ENCODE measurements at places on chromosomes 6 and 20. TPM values are rescaled to one million over a fixed set of nuclear protein-coding genes. Genes with fewer than 3 reads are reported as not detected.
A peak's percentile ranks its signal among the peaks of the same experiment; 100 is the strongest.

GRCh38 chr6:154086510-154086909 lies 47.5 kb downstream of the OPRM1 start:
- no peaks in the 10 kb centered on the region for H3K4me1 ChIP-seq
- H3K27ac ChIP-seq = no peak overlapping the region
- DNase-seq = no peak
- H3K4me3 ChIP-seq = no peak overlapping the region
- H3K27me3 ChIP-seq = no peaks in the 10 kb centered on the region
- H3K36me3 ChIP-seq = no peaks in the 10 kb centered on the region

- peaks cover 7% of the 10 kb centered on the region for H3K4me1 ChIP-seq
- H3K27me3 ChIP-seq = no peaks in the 10 kb centered on the region
- H3K4me3 ChIP-seq = no peak overlapping the region
These were observed 233.6 kb downstream of the TTLL2 start for GRCh38 chr6:167558246-167559177.

DNA sequence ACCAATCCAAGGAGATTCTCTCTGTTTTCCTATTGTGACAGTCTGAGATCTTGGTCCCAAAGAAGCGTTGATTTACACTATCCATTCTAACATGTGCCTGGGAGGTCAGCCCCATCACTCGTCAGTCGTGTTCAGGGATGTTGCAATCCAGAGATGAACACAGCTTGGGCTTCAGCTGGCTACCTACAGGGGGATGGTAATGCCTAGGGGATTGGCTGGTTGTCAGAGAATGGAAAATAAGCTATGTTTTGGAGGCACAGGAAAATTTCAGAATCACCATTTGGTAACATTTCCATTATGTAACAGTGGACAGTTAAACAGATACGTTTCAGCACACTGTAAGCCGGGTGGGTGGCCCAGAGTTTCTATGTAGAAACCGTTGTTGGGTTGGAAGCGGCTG lies 147.1 kb upstream of the RALGAPA2 start:
- no peak overlapping the region for H3K27ac ChIP-seq
- H3K27me3 ChIP-seq = peaks cover 21% of the 10 kb centered on the region
- H3K4me3 ChIP-seq = no peak overlapping the region
- peaks cover 2% of the 10 kb centered on the region for H3K4me1 ChIP-seq

GRCh38 chr20:46206025-46206424 lies 87.9 kb downstream of the CD40 start:
- H3K27me3 ChIP-seq = no peaks in the 10 kb centered on the region
- no peaks in the 10 kb centered on the region for H3K36me3 ChIP-seq
- DNase-seq = no peak
- H3K4me1 ChIP-seq = peaks cover 24% of the 10 kb centered on the region
- H3K4me3 ChIP-seq = no peak overlapping the region

DNA sequence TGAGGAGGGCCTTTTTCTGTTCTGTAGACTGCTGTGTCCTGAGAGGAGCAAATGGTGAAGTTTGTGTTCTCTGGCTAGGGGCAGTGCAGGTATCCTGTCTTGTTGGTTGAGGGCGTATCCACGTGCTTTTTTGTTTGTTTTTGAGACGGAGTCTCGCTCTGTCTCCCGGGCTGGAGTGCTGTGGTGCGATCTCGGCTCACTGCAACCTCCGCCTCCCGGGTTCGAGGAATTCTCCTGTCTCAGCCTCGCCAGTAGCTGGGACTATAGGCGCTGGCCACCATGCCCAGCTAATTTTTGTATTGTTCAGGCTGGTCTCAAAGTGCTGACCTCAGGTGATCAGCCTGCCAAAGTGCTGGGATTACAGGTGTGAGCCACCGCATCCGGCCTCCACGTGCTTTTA lies 10.8 kb upstream of the PXDC1 start:
- no peaks in the 10 kb centered on the region for H3K27me3 ChIP-seq
- no peaks in the 10 kb centered on the region for H3K4me1 ChIP-seq
- no peaks in the 10 kb centered on the region for H3K36me3 ChIP-seq
- no peak for DNase-seq
- no peak overlapping the region for H3K4me3 ChIP-seq

- H3K36me3 ChIP-seq = no peaks in the 10 kb centered on the region
- H3K4me3 ChIP-seq = no peak overlapping the region
- no peaks in the 10 kb centered on the region for H3K27me3 ChIP-seq
- H3K27ac ChIP-seq = no peak overlapping the region
These were observed 213.9 kb upstream of the STXBP5 start for GRCh38 chr6:146990284-146990683.

- no peak for DNase-seq
- peaks cover 26% of the 10 kb centered on the region for H3K36me3 ChIP-seq
- peak overlapping the region; percentile 61 for H3K27ac ChIP-seq
- no peaks in the 10 kb centered on the region for H3K27me3 ChIP-seq
These were observed 650 bp upstream of the TTK start for GRCh38 chr6:80003826-80004172.

- H3K27me3 ChIP-seq = no peaks in the 10 kb centered on the region
- H3K4me3 ChIP-seq = no peak overlapping the region
- no peaks in the 10 kb centered on the region for H3K36me3 ChIP-seq
- H3K4me1 ChIP-seq = no peaks in the 10 kb centered on the region
- H3K27ac ChIP-seq = no peak overlapping the region
These were observed 301.8 kb upstream of the ID4 start for GRCh38 chr6:19535351-19535750.

- no peaks in the 10 kb centered on the region for H3K4me1 ChIP-seq
- no peaks in the 10 kb centered on the region for H3K36me3 ChIP-seq
- no peak overlapping the region for H3K27ac ChIP-seq
- no peaks in the 10 kb centered on the region for H3K27me3 ChIP-seq
- no peak overlapping the region for H3K4me3 ChIP-seq
These were observed 191.9 kb downstream of the MOXD1 start for GRCh38 chr6:132209351-132209750.

DNA sequence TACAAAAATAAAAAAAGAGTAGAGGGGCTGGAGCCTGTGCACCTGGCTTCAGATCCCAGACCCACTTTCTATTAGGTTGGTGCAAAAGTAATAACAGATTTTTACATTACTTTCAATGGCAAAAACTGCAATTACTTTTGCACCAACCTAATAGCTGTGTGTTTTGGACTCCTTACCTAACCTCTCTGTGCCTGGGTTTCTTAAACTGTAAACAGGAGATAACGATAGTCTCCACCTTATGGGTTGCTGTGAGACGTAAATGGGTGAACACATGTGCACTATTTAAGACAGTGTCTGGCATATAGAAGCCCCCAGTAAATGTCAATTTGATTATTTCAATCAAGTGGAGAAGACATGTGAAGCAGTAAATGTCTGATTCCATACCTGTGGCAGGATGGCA lies 89.7 kb downstream of the TFAP2C start:
- H3K27me3 ChIP-seq = no peaks in the 10 kb centered on the region
- H3K36me3 ChIP-seq = no peaks in the 10 kb centered on the region
- peaks cover 7% of the 10 kb centered on the region for H3K4me1 ChIP-seq
- DNase-seq = no peak

DNA sequence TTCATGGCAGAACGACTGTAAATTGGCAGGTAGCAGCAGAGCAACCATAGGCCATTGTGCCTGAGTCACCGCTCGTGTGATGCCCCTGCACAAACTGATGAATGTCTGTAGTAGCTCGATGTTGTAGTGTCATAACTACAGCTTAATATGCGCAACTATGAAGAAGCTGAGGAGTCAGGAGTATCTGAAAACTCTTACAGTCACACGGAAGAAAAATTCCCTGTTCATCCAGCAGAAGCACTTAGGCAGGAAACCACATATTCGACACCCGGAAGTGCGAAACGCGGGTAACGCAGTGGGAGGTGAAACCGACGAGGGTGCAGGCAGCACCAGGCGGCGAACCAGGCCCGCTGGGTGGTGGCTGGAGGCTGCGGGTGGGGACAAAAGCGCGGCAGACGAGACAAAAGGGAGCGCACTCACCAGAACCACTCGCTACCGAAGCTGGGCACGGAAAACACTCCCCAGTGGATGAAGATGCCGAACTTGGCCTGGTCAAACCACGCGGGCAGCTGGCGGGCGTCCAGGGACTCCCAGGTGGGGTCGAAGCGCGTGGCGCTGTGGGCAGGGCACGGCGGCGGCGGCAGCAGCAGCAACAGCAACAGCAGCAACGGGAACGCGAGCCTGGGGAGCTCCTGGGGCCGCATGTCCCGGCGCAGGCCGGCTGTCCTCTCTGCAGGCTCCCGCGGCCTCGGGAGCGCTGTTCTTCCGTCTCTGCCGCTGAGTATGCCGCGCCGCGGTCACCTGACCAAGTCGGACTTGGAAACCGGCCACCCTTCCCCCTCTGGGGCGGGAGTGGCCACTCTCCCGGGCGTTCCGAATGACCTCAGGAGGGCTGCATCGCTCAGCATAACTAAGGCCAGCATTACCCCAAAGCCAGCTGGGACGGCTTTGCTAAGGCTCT lies at the start of gene FUCA2:
TSS of gene FUCA2 (minus strand) at position 730 of the 901 bp plus-strand sequence. CDS start at position 644, 86 bp downstream.
- H3K27me3 ChIP-seq = no peaks in the 10 kb centered on the region
- H3K27ac ChIP-seq = no peak within 1 kb of the TSS
- peaks cover 3% of the 10 kb centered on the region for H3K4me1 ChIP-seq
- no peaks in the 10 kb centered on the region for H3K36me3 ChIP-seq
- peak within 1 kb of the TSS; percentile 51 for H3K4me3 ChIP-seq

DNA sequence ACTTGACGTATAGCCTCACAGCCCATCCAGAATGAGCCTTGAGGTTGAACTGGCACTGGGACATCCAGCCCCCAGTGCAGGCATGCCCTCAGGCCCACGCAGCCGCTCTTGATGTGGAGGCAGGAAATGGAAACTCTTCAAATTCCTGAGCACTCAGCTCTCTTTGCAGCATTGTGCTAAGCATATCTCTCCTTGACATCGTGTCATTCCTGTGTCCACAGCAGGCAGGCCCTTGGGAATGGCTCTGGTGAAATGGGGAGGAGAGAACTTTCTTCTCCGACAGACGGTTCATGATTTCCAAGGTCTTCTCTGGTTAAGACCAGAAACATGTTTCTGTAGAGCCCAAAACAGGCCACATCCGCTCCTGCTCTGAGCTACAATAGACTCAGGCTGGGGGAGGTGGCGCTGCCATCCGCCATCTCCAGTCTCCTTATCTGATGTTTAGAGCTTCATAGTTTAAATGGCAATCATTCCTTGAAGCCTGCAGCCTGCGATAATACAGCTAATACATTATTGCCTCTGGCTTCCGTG lies 248.8 kb downstream of the CDH4 start:
- H3K36me3 ChIP-seq = no peaks in the 10 kb centered on the region
- no peak overlapping the region for H3K4me3 ChIP-seq
- no peak overlapping the region for H3K27ac ChIP-seq
- peaks cover 13% of the 10 kb centered on the region for H3K4me1 ChIP-seq
- no peak for DNase-seq

DNA sequence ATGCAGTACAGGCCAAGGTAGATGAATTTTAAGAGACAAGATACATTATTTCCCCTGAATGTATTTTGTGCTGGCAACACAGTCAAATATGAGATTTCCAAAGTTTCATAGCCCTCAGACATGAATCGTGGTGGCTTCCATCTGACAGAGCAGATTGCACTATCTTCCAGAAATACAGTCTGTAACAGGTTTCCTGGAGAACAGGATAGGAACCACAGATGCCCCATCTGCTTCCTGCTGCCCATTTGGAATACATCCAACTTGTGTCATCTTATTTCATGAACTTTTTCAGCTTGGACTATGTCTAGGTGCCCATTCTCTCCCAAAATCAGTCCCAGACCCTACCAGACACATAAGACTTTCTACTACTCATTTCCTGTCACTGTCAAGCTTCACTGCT lies 426.0 kb downstream of the KIF16B start:
- H3K4me1 ChIP-seq = no peaks in the 10 kb centered on the region
- H3K27ac ChIP-seq = no peak overlapping the region
- no peaks in the 10 kb centered on the region for H3K36me3 ChIP-seq
- no peaks in the 10 kb centered on the region for H3K27me3 ChIP-seq

DNA sequence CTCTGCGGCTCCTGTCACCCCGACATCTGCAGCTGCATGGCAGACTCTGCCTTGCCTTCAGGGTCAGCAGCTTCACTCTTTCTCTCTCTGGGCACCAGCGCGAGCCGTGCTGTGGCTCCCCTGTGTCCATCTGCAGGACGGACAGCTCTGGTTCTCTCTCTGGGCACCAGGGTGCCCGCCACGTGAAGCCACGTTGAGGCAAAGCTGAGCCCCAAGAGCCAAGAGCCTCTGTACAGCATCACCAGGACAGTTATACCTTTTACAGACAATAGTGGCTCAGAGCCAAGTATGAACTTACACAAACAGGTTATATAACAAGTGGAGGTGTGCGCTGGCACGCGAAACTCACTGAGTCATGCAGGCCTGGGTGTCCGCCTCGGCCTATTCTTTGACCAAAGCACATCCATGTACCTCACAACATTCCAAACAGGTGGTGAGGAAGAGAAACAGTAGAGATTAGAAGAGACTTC lies 50.8 kb downstream of the FAM50B start:
- H3K4me1 ChIP-seq = peaks cover 8% of the 10 kb centered on the region
- no peak for DNase-seq

GRCh38 chr6:84848960-84849359 lies 84.6 kb upstream of the TBX18 start:
- no peak overlapping the region for H3K4me3 ChIP-seq
- H3K27me3 ChIP-seq = no peaks in the 10 kb centered on the region
- no peaks in the 10 kb centered on the region for H3K4me1 ChIP-seq
- H3K36me3 ChIP-seq = no peaks in the 10 kb centered on the region
- H3K27ac ChIP-seq = no peak overlapping the region
- no peak for DNase-seq

GRCh38 chr6:41255638-41256246 lies 27.6 kb downstream of the TREML4 start:
- H3K4me3 ChIP-seq = no peak overlapping the region
- H3K27me3 ChIP-seq = no peaks in the 10 kb centered on the region
- no peak for DNase-seq
- H3K27ac ChIP-seq = no peak overlapping the region
- no peaks in the 10 kb centered on the region for H3K36me3 ChIP-seq

DNA sequence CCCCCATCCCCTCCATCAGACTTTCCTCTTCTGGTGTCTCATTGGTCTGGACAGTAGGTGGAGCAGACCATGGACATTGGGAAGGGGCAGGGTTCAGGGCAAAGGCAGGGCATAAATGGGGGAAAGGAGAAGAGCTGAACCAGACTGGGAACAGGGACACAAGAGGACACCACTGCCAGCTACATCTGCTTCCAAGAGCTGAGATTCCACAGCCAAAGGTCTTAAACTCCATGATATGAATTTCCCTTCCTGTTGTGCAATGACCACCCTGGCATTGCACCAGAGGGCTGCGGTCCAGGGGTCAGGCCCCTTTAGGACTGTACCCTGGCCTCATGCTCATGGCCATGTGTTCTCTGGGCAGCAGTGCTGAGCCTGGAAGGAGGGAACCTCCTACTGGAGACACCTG lies 137.9 kb downstream of the MAFB start:
- H3K27me3 ChIP-seq = no peaks in the 10 kb centered on the region
- no peak for DNase-seq
- H3K4me3 ChIP-seq = no peak overlapping the region
- H3K4me1 ChIP-seq = no peaks in the 10 kb centered on the region
- H3K27ac ChIP-seq = no peak overlapping the region

Gene SLC22A23
- 3.3 TPM for total RNA-seq

Gene SNX9
- 17.8 TPM for total RNA-seq

Gene TAGAP
- not detected for total RNA-seq

Gene FAM184A
- total RNA-seq = 9.8 TPM

Gene PI3
- not detected for total RNA-seq

Gene CCN2
- 54.5 TPM for total RNA-seq

Gene HLA-DPA1
- 1.5 TPM for total RNA-seq

Gene EMILIN3
- 3.5 TPM for total RNA-seq

Gene BTBD3
- total RNA-seq = 85.4 TPM

Gene LINC00237
- total RNA-seq = not detected

Gene DEFB132
- total RNA-seq = not detected

Gene C20orf141
- not detected for total RNA-seq

Gene NMBR
- total RNA-seq = 0.09 TPM

Gene RIMS4
- total RNA-seq = 7.8 TPM

Gene REM1
- total RNA-seq = not detected

Gene OLIG3
- not detected for total RNA-seq

Measured in neural progenitor cell (in vitro differentiated cells).